Left ventricle myocardium superior (tissue), 1 donor: ENCODE measurements at places on chromosomes 3 and 15. TPM values are rescaled to one million over a fixed set of nuclear protein-coding genes. Genes with fewer than 3 reads are reported as not detected.

DNA sequence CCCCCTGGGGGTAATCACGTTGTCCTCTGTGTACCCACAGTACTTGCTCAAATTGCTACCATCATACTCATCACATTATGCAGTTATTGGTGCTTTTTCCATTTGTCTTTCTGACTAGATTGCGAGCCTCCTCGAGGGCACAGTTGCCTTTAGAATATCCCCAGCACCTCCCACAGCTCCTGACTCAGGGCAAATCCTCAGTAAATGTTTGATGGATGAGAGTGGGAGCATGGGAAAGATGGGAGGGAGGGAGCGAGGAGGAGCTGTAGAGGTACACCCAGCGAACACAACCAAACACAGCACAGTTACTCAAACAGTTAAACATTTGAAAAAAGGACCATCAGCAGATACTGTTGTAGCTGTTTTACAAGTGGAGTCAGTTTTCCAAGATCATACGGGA lies 27.9 kb downstream of the SIDT1 start:
- no peak for DNase-seq

- DNase-seq, result no peak
Observed at GRCh38 chr3:151871639-151872468, 1.6 kb upstream of the SUCNR1 start.

- DNase-seq, result no peak
Observed at GRCh38 chr15:92921215-92922131, 21.3 kb downstream of the CHD2 start.

DNA sequence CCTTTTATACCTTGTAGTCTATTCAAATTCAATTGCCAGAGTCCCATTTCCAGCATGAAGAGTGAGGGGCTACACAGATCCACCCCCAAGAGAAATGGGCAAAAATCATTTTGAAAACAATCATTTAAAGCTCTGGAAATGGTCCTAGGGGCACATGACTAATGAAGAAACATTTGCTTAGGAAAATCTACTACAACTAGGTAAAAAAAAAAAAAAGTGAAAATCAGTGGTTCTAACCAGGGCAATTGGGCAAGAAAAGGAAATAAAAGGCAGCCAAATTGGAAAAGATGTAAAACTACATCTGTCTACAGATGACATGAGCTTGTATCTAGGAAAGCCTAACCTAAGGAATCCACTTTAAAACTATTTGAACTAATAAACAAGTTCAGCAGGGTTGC lies 9.4 kb downstream of the IMPG2 start:
- no peak for DNase-seq

DNA sequence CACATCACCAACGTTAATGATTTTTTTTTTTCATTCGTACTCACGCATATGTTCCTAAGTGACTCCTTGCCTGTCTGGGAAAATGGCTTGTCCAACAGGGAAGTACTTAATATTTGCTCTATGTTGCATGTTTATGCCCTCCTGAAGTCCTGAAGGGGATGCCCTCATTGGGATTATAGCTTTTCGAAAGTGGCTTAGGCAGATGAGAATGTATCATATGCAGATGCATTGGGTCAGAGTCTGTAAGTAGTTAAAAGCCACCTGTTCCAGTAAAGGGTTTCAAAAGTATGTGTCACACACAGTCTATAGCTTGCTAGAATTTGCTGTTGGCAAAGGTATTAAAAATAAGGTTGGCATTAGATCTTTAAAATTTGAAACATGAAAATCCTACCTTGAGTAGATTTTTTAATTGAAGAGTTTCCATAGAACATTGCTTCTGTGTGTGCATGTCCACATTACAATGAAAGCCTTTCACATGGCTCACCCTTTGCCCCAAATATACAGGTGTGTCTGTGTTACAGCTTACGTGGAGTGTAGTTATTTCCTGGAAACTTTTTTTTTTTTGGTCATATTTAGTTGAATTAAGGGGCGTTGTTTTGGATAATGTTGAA lies 2.1 kb downstream of the ABHD17C start:
- DNase-seq, result no peak

Gene SCAMP2
- total RNA-seq, result 46.2 TPM
